ENCODE measurements at places on chromosomes 5 and 9. TPM values are rescaled to one million over a fixed set of nuclear protein-coding genes. Genes with fewer than 3 reads are reported as not detected.

- no peak for DNase-seq
Measured at GRCh38 chr9:2271426-2271825, 256.3 kb downstream of the SMARCA2 start.

DNA sequence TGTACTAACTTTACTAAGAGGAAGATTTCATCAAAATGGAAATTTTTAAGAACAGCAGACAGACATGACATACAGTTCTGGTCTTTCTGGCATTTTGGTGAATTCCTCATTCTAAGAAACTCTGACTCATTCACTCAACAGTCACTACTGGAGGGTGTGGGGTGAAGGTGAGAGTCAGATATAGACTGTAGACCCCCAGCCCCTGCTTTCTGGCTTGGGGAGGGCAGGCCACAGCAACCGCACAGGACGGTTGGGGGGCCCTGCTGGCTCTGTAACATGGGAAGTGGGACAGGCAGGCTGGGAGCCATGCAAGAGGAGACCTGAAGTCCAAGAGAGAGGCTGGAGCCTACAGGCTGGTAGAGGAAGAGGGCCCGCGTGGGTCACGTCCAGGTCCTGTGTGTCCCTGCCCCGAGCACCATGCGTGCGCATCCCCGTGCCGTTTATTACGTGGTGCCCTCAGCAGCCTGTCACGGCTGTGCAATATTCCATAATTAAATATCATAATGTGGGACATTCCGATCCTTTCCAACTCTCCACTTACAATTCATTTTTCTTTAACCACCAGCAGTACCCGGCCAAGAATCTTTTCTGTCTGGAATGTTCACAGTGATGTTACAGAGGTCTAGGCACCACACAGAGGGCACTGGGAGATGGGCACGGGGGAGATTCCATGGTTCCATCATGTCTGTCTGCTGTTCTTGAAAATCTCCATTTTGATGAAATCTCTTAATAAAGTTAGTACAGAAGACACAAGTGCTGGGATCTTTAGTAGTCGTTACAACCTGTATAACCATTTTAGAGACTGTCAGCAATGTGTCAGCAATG is 75.5 kb downstream of the SEMA4D start:
- DNase-seq = peak; percentile 64

DNA sequence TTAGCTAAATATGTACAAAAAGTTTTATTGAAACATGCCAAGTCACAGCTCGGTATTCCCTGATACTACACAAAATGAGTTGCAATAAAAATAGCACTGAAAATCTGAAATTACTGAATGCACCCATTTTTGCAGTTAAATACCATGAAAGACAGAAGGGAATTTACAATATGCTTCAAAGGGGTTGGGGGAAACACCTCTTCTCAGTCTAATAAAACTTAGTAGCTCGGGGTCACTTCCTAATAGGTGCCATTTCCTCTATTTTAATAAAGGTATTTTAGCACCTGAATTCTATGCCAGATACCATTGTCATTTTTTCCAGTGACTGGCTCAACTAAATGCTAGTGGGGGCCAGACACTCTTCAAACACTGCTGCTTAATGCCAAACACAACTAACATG is 204.1 kb upstream of the MEF2C start:
- DNase-seq = no peak

DNA sequence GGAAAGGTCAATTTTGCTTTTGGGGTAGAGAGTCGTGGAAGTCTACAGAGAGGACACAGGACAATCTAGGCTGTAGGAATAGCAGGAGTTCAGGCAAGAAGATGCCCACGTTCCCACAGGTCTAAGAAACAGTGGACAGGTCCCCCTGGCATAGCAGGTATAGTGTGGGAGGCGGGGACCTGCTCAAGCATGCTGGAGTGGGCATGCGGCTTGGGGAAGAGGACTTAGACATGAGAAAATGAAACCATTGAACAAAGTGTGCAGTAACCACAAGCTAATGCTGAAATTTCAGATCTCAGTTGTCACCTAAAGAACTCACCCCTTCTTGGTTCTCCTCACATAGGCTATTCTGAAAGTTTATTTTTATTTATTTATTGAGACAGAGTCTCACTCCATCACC is 142.8 kb upstream of the EFNA5 start:
- no peak for DNase-seq

- no peak for DNase-seq
Measured at GRCh38 chr5:38598994-38599617, 42.7 kb upstream of the LIFR start.

- no peak for DNase-seq
Measured at GRCh38 chr5:10621832-10622231, 58.0 kb downstream of the ANKRD33B start.

GRCh38 chr5:142110046-142110531 is 1.5 kb downstream of the NDFIP1 start:
- no peak for DNase-seq

GRCh38 chr5:179437341-179438001 is 92.2 kb upstream of the ADAMTS2 start:
- DNase-seq = peak; percentile 30

DNA sequence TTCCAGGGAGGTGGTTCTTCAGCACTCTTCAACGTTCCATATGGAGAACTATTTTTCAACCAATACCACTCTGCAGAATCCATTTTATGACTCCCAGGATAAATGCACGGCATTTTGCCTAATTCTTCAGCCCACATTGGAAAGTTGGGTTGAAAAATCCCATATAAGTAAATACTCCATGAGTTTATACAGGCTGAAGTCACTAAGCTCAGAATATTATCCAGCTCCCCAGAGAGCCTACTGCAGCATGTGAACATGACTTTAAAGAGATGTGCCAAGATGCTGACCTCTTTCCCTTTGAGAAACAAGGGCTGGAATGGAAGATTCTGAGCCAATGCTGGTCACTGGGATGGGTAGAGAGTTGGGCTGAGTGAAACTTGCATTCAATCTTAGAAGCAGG is 111.9 kb upstream of the SLIT3 start:
- no peak for DNase-seq

DNA sequence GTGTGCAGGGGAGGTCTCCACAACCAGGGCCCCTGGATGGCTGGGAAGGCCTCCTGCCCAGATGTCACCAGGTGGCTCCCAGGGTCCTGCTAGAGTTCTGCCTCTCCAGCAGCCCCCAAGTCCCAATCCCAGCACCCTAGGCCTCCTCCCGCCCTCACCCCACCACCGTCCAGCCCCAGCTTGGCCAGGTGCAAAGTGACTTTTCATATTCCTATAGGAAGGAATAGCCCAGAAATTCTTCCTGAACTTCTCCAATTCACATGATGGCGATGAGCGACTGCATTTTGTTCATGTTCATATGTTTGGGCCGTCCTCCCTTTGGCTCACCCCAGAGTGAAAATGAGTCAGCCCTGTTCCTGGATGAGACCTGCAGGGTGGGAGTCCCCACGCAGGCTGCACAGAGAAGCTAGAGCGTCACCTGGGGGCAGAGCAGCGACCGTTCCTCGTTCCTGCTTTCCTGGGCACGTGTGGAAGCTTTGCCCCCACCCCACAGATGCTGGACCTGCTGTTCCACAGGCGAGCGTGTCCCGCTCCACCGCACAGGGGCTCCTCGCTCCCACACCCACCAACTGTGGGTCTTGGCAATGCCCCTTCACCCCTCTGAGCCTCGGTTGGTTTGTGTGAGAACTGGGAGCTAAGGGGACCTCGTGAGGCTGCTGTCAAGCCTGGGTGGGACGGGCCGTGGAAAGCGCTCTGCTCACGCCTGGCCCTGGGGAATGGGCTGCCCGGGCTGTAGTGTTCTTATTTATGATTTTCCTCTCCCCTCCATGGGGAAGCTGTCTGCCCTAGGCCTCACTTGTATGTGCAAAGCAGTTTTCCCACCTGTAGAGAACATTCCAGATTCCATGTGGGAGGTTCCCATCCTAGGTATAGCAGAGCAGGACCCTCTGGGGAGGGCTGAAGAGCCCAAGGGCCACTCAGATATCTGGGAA is 6.9 kb downstream of the MRPS2 start:
- peak; percentile 29 for DNase-seq

DNA sequence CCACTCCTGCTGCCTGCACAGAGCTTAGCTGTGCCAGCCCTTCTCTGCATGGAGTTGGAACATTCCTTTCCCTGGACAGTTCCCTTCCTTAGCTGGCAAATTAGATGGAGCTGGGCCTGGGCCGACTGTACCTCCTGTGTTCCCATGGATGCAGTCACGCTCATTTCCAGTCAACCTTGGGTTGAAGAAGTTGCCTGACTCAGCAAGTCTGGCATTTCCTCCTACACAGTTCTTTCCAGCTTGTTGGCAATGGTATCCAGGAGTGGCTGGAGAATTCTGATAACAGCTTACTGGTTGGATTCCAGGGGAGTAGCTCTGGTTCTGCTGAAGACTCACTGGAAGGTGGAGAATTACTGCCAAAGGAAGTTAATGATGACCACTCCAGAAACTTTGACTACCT is 9.2 kb upstream of the TAF1L start:
- no peak for DNase-seq

GRCh38 chr5:176188506-176189193 is 49.6 kb upstream of the SIMC1 start:
- DNase-seq = no peak

GRCh38 chr9:83235526-83235925 is 172.6 kb upstream of the RASEF start:
- no peak for DNase-seq

DNA sequence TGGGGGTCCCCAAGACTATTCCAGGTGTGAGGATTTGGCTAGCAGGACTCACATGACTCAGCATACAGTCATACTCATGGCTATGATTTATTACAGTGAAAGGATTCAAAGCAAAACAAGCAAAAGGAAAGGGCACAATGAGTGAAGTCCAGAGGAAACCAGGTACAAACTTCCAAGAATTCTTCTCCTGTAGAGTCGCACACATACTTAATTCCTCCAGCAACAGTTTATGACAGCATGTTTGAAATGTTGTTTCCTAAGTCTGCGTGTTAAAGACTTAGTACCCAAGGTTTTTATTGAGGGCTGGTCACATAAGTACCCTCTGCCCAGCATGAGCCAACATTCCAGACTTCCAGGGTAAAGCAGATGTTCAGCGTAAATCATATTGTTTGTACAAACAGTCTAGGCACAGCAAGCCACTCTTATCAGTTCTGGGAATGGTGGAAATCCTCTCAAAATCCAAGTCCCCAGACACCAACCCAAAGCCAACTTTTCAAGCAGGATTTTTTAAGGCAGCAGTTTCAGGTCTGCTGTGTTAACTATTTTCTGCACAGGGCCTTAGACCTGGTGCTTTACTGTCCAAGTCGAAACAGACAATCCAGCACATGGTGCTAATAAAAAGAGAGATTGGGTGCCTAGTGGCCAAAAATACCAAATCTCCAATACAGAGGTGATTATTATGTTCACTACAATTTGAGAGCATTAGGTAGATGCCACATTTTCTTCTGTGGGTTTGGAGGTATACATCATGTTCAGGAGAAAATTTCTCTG is 18.6 kb upstream of the RICTOR start:
- no peak for DNase-seq

- no peak for DNase-seq
Measured at GRCh38 chr5:95631991-95632675, 12.2 kb downstream of the GPR150 start.

DNA sequence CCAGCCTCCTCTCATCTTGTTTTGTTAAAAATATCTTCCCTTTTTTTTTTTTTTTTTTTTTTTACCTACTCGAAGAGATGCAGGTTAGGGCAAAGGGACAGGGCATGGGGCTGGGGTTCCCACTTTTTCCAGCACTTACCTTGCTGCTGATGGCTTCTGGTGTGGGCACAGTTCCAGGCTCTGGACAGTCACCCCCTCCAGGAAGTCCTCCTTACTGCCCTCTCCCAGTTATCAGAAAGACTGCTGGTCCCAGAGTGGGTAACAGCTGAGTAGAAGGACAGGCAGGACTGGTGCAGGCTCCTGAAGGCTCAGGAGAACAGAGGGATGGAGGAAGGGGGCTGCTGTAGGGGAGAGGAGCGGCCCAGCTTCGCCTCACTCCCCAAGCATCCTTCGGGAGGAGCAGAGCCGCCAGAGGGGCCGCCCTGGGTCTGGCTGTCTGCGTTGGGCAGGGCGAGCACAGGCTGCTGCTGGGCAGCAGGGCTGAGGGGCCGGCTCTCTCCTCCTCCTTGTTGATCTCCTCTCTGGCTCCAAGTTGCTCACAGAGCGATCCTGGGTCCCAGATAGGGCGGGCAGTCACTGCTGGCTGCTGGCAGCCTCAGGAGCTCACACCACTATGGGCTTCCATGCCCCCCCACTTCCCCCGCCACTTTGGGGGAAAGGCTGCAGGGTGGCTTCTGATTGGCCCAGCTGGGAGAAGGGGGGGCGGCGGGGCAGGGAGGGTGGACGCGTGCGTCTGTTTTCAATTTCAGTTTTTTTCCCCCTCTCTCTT is at the start of gene PDGFRB:
Gene PDGFRB (minus strand): TSS at position 588 of the 769 bp plus-strand sequence. CDS start 18,798 bp downstream, outside the sequence.
- DNase-seq = peak; percentile 70

DNA sequence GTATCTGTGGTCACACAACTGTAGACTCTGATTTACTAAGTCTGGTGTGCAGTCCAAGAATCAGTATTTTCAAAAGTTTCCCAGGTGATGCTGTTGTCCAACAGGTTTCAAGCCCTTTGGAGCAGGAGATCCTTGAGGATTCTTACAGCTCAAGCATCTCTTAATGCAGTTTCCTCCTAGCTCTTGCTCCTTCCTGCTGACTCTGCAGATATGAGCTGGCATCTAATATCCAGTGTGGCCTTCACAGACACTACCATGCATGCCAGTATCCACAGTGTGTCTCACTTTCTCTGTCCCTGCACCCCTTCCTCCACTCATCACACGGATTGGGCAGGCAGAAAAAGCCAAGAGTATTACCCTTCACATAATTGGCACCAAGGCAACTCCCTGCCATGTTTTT is 182.2 kb upstream of the TNC start:
- no peak for DNase-seq

GRCh38 chr5:72296256-72296655 is 23.8 kb downstream of the MRPS27 start:
- DNase-seq = no peak

- no peak for DNase-seq
Measured at GRCh38 chr5:107671742-107672210, 1.0 kb upstream of the EFNA5 start.

OR1N1 gene
- total RNA-seq = not detected

CXCL14 gene
- total RNA-seq = 42.4 TPM

LECT2 gene
- total RNA-seq = not detected

SETX gene
- 59.3 TPM for total RNA-seq

FABP6 gene
- total RNA-seq = 4.9 TPM

IL13 gene
- total RNA-seq = not detected

RASEF gene
- total RNA-seq = 11.5 TPM

CPLANE1 gene
- total RNA-seq = 20.7 TPM

MCIDAS gene
- 0.56 TPM for total RNA-seq

FBXW5 gene
- total RNA-seq = 83.2 TPM

FGF18 gene
- total RNA-seq = 2.0 TPM

Measured in lower lobe of right lung (tissue), 2 donors.